ENCODE measurements at places on chromosomes 6 and 20.

DNA sequence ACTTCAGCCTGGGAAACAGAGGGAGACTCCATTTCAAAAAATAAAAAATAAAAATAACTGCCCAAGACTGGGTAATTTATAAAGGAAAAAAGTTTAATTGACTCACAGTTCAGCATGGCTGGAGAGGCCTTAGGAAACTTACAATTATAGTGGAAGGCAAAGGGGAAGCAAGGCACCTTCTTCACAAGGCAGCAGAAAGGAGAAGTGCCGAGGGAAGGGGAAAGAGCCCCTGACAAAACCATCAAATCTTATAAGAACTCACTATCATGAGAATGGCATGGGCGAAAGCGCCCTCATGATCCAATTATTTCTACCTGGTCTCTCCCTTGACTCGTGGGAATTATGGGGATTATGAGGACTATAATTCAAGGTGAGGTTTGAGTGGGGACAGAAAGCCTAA lies 95.5 kb upstream of the LGSN start:
- DNase-seq, result no peak

DNA sequence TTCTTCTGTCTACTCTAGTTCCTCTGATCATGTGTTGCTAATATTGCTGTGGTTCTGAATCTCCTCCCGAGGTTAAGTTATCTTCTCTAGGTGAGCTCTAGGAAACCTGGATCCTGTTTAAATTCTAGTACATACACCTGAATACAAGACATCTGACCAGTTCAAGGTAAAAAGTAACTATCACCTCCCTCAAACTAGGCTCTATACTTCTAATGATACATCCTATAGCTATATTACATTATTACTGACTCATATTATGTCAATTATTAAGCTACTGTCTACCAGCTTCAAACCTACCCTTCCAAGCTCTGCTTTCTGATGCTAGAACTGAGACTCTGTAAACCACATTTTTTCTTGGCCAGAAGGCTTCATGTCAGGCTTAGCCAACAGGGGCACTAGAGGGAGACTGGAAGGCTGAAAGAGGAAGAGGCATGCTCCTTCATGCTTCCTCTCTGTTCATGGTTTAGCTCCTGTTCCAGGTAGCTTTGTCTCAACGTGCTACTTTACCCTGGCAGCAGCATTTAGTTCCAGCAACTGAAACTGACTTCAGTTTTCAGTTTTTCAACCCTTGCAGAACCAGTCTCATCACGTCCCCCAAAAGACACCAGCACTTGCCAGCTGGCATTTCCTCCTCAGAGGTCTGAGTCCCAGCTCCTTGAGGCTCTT lies 148.4 kb upstream of the TOP1 start:
- DNase-seq, result no peak

- peak; percentile 69 for DNase-seq
Measured at GRCh38 chr6:31769684-31770371, 7.3 kb downstream of the VWA7 start.

GRCh38 chr20:44388466-44389023 lies 33.0 kb downstream of the HNF4A start:
- peak; percentile 44 for DNase-seq

Measured in stimulated activated CD8-positive, alpha-beta memory T cell treated with anti-CD3 and anti-CD28 coated beads, Interleukin-15, amount 100 ng/mL, for 1 hour (primary cell).